ENCODE measurements at places on chromosomes 4 and X.

DNA sequence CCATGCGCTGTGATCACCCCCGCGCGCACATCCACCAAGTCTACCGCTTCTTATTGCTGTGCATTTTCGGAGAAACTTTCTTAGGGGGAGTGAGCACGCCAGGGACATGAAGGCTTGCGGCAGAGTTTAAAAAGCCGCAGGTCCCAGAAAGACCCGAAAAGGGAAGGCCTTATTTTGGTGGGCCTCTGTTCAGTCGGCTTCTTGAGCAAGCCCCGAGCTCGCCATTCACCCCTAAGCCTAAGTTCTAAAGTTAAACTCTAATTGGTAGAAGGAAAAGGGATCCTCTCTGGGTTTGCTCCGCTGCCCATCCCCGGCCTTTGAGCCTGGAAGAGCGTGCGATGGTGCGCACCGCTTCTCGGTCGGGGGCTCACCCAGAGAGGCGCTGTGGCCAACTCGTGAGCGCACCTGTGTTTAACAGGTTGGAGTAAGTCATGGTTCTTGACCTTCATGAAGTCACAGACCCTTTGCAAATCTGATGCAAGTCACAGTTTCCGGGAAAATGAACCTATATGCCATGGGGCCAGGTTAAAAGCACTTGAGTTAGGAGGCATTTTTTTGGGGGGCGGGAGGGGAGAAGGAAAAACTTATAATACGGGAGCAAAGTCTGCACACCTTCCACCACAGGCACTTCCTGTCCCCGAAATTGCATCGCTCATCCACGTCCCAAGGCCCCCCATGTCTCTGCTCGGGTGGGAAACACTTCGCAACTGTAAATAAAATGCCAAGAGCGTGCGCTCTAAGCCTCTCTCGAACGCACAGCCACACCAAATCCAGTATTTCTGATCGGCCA is 1.9 kb downstream of the PHOX2B start:
- no peak for DNase-seq

- DNase-seq = no peak
Observed at GRCh38 chr4:125321709-125322365, 7.1 kb downstream of the FAT4 start.

GRCh38 chr4:80446664-80447063 is 111.1 kb downstream of the CFAP299 start:
- DNase-seq = no peak

GRCh38 chrX:10341309-10341708 is 184.5 kb downstream of the CLCN4 start:
- DNase-seq = no peak

DNA sequence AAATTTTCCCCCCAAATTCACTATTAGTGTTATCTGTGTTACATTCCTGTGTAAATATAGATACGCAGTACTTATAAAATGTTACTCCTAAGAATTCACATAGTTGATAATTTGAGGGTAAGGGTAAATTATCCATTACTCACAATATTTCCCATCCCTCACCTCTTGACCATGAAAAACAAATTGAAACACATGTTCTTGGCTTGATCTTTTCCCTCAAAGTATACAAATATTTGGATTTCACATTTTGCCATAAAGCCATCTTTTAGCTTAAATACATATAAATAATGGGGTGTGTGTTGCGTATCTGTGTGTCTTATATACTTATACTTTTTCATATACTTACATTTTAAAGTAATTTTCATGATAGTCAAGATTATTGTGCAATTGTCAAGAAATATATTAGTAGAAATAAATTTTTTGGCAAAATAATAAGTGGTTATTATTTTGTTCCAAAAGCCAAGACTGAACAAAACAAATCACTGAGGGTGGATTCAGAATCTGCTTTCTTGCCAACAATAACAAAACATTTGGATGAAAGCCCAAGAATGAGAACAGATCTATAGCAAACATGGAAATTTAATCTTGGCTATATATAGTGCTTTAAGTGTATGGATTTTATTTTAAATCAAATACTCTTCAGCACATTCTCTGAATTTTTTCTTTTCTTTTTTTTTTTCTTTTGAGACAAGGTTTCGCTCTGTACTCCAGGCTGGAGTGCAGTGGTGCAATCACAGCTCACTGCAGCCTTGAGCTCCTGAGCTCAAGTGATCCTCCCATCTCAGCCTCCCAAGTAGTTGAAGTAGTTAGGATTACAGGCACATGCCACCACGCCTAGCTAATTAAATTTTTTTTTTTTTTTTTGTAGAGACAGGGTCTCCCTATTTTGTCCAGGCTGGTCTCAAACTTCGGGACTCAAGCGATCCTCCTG is 48.5 kb upstream of the PRSS48 start:
- DNase-seq = no peak
